ENCODE measurements at places on chromosomes 2 and 18.

- peak; percentile 86 for DNase-seq
Observed at GRCh38 chr2:84959095-84959565, 11.8 kb upstream of the KCMF1 start.

DNA sequence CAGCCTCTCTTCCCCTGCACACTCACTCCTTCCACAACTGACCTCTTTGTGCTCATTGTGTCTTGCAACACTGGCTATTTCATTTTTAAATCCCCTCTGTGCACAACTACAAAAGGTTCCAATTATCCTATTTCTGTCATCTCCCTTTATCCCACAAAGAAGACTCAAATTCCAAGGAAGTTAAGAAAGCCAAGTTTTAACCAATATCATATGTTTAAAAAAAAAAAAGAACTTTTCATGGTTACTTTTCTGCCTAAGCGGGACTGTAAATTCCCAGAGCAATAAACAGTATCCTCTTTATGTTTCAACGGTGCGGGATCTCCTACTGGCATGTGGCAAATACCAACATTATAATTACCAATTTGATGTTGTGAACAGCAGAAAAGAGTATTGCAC is 83.8 kb downstream of the DOCK10 start:
- no peak for DNase-seq

DNA sequence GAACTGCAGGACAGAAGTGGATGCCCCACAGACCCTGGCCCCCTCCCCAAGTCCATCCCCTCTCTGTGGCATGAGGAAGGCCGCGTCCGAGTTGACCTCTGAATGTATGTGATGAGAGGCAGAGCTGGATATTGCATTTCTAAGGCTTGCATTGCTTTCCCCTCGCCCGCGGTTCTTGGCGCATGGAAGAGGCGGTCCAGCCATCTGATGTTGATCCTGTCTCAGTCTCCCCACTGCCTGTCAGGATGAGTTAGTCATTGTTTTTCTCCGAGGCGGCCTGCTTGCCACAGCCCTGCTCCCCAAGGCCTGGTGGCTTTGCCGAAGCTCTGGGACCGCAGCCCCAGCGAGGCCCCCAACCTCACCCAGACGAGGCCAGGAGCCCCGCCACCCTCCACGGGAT is 88.6 kb downstream of the SMAD7 start:
- no peak for DNase-seq

DNA sequence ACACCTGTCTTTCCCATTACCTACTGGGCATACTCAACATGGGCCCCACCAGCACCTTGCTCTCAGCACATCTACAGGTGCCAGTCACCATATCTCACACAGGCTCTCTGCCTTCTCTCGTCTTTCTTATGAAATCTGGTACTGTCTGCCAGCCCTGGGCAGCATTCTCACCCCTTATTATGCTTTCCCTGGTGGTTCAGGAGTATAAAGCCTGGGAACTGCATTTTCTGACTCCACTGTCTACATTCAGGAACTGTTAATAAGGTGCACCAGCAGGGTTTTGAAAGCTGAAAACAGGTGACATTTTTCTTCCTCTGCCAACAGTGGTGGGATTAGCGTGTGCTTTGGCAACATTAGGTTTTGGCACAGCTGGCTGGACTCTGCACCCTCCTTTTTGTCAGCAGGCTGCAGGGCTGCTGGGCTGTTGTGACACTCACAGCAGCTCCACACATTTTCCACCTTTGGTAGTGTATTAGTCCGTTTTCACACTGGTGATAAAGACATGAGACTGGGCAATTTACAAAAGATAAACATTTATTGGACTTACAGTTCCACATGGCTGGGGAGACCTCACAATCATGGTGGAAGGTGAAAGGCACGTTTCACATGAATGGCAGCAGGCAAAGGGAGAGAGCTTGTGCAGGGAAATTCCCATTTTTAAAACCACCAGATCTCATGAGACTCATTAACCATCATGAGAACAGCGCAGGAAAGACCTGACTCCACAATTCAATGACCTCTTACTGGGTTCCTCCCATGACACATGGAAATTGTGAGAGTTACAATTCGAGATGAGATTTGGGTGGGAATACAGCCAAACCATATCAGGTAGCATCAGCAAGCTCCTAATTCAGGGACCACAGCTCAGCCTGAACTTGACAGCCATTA is 343.1 kb upstream of the LYPD1 start:
- DNase-seq: no peak

DNA sequence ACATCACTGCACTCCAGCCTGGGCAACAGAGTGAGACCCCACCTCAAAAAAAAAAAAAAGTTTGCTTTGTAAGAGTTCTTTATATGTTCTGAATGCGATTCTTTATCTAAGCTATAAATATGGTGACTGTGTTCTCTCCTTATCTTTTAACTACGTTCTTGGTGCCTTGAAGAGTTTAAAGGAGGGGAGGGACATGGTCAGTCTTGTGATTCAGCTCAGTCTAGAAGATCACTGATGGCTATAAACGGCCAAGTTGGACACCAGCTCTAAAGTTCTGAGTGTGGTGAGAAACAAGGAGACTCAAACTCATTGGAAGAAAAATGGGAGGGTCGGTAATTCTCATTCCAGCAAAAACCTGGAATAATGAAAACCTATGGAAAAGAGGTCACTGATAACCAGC is 128.4 kb upstream of the SEC11C start:
- DNase-seq: no peak

DNA sequence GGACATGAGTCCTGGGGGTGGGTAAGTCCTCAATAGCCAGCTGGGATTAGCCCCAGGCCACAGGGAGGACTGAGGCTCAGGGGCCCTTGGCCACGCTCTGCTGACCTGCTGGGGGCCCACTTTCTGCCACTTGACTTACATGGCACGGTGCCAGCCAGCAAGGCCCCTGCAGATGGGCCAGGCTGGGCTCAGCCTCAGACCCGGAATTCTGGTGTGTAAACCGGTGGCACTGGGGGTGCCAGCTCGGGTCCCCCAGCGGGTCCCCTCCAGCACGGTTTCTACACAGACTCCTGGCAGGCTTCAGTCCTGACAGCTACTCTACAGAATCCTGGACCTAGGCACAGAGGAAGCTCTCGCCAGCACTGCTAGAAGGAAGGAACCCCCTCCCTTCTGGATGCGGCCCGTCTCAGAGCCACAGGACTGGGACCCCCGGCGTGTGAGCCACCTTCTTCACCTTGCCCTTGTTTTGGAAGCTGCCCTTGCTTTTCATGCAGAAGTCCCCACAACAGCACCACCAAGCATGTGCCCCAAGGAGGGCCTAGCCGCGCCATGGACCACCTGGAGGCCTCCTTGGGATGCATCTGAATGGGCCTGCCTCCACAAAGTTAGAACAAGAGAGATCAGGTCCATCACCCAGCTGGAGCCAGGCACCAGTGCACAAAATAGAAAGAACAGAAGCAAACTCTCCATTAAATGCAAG is 8.0 kb downstream of the HDAC4 start:
- DNase-seq: no peak

GRCh38 chr2:45046786-45047185 is 37.5 kb upstream of the SIX2 start:
- DNase-seq: no peak

- DNase-seq: no peak
Observed at GRCh38 chr2:105437708-105438103, 38.9 kb upstream of the FHL2 start.

DNA sequence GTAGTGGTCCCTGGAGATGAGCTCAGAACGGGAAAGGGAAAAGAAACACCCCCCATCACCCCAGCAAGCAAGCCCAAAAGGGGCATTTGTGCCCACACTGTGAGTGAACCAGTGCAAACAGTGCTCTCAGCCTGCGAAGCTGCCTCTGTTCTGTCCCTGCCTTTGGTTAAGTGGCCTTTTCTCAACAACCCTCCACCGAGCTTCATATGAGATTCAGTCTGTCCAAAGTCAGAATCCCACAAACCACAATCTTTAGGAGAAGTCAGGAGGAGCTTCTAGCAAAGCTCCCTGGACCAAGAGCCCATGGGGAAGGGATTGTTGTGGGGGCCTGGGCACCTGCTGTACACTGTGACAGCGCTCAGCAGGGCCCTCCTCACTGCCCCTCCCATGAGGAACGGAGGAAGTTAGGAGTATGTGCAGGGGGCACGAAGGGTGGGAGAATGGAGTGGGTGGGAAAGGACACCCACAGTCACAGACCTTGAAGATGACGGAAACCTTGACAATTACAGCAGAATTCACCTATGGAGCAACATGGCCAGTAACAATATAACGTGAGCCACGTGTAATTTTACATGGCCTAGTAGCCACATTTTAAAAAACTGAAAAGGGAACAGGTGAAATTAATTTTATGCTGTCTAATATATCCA is 119.5 kb downstream of the SMAD7 start:
- no peak for DNase-seq

- DNase-seq: peak; percentile 56
Observed at GRCh38 chr2:240989451-240990265, 8.8 kb upstream of the SNED1 start.

GRCh38 chr2:2699121-2699505 is 368.0 kb upstream of the MYT1L start:
- no peak for DNase-seq
